ENCODE measurements at places on chromosomes 7 and 10. TPM values are rescaled to one million over a fixed set of nuclear protein-coding genes. Genes with fewer than 3 reads are reported as not detected.

LBX1 gene
- polyA plus RNA-seq = not detected

ETV1 gene
- polyA plus RNA-seq = 1.4 TPM

ZNF511 gene
- polyA plus RNA-seq = 19.8 TPM

SPDYE11 gene
- not detected for polyA plus RNA-seq

AASS gene
- 13.0 TPM for polyA plus RNA-seq

SPAM1 gene
- not detected for polyA plus RNA-seq

STYXL1 gene
- polyA plus RNA-seq = 19.1 TPM

RASSF4 gene
- polyA plus RNA-seq = 58.3 TPM

GARIN1A gene
- 0.44 TPM for polyA plus RNA-seq

TBX20 gene
- polyA plus RNA-seq = not detected

GPRIN2 gene
- polyA plus RNA-seq = 0.46 TPM
